B cell (primary cell): ENCODE measurements at places on chromosomes 11 and 22.

DNA sequence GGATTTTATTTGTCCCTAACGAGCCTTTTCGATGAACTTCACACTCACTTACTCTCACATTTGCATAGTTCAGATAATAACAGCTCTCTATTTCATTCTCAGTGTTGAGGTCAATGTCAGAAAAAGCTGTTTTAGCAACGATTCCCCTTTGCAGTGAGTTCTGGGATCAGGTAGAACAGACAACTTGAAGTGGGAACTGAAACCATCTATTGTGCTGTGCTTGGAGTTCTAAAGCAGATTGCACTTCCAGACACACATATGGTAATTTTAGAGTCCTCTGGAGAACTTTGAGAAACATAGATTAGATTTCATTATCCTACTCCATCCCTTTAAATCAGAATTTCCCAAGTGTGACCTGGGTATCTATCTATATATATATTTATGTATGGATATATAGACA, 124.6 kb upstream of the BLID start:
- H3K27me3 ChIP-seq, result no peaks in the 10 kb centered on the region
- no peak overlapping the region for H3K4me3 ChIP-seq
- no peaks in the 10 kb centered on the region for H3K36me3 ChIP-seq
- no peaks in the 10 kb centered on the region for H3K4me1 ChIP-seq

- H3K27me3 ChIP-seq, result no peaks in the 10 kb centered on the region
- peaks cover 5% of the 10 kb centered on the region for H3K4me1 ChIP-seq
- H3K36me3 ChIP-seq, result no peaks in the 10 kb centered on the region
- DNase-seq, result no peak
- H3K4me3 ChIP-seq, result no peak overlapping the region
These were observed 3.5 kb upstream of the COX8A start for GRCh38 chr11:63970902-63971301.

- H3K4me3 ChIP-seq, result no peak overlapping the region
- H3K4me1 ChIP-seq, result peaks cover 4% of the 10 kb centered on the region
- no peak for DNase-seq
- no peaks in the 10 kb centered on the region for H3K27me3 ChIP-seq
- no peaks in the 10 kb centered on the region for H3K36me3 ChIP-seq
These were observed 43.4 kb upstream of the NNMT start for GRCh38 chr11:114252767-114253166.

- no peaks in the 10 kb centered on the region for H3K27me3 ChIP-seq
- H3K4me3 ChIP-seq, result no peak overlapping the region
- no peaks in the 10 kb centered on the region for H3K36me3 ChIP-seq
- no peaks in the 10 kb centered on the region for H3K4me1 ChIP-seq
- H3K27ac ChIP-seq, result no peak overlapping the region
These were observed 13.4 kb upstream of the PGA3 start for GRCh38 chr11:61189933-61190332.

DNA sequence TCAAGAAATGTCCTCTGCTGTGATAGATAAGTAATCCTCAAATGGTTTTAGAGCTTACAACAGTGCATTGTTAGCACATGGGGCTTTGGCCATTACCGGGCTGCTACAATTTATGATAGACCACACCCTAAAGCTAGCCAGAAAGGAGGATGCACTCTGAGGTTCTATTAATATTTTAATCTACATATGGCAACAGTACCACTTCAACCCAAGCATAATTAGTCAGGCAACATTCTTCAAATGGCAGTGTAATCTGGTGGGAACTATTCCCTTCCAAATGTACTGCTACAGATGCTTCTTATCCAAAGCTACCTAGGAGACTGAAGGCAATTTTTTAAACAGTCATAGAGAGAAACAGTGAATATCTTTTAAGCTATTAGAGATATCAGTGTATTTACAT, 697.6 kb downstream of the KCNA4 start:
- H3K27me3 ChIP-seq, result no peaks in the 10 kb centered on the region
- no peak overlapping the region for H3K27ac ChIP-seq
- no peaks in the 10 kb centered on the region for H3K4me1 ChIP-seq
- no peak for DNase-seq
- no peaks in the 10 kb centered on the region for H3K36me3 ChIP-seq
- no peak overlapping the region for H3K4me3 ChIP-seq

GRCh38 chr22:29707010-29707409, 12.8 kb upstream of the CABP7 start:
- no peak overlapping the region for H3K27ac ChIP-seq
- H3K4me1 ChIP-seq, result peaks cover 13% of the 10 kb centered on the region
- H3K27me3 ChIP-seq, result peaks cover 7% of the 10 kb centered on the region
- H3K4me3 ChIP-seq, result no peak overlapping the region
- no peaks in the 10 kb centered on the region for H3K36me3 ChIP-seq
- DNase-seq, result no peak

GRCh38 chr22:33451866-33452469, 393.8 kb upstream of the SYN3 start:
- no peaks in the 10 kb centered on the region for H3K27me3 ChIP-seq
- no peaks in the 10 kb centered on the region for H3K36me3 ChIP-seq
- no peak overlapping the region for H3K4me3 ChIP-seq
- H3K4me1 ChIP-seq, result no peaks in the 10 kb centered on the region

- H3K27ac ChIP-seq, result peak overlapping the region; percentile 30
- no peak for DNase-seq
- no peaks in the 10 kb centered on the region for H3K36me3 ChIP-seq
- H3K27me3 ChIP-seq, result peaks cover 24% of the 10 kb centered on the region
- H3K4me3 ChIP-seq, result no peak overlapping the region
These were observed 30.6 kb downstream of the CACNA1I start for GRCh38 chr22:39601180-39601535.

DNA sequence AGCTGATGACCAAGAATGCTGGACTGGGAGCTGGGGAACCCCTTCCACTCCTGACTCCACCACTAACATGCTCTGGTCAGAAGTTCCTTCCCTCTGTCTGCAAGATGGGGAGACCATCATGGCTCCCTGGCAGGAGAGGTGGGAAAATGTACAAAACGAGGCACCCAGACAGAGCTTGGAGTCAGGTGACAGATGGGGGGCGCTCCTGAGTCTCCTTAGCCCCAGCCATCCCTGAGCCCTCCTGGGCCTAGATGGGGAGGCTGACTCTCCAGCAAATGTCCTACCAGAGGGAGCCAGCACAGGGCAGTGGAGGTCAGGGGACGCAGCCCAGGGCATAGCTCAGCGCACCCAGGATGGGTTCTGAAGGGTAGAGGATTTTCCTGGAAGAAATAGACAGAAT, 20.0 kb downstream of the KCNJ4 start:
- H3K27ac ChIP-seq, result no peak overlapping the region
- no peaks in the 10 kb centered on the region for H3K36me3 ChIP-seq
- H3K27me3 ChIP-seq, result no peaks in the 10 kb centered on the region
- no peak overlapping the region for H3K4me3 ChIP-seq

GRCh38 chr11:91308069-91308468, 916.5 kb upstream of the FAT3 start:
- DNase-seq, result no peak
- H3K27me3 ChIP-seq, result no peaks in the 10 kb centered on the region
- H3K4me3 ChIP-seq, result no peak overlapping the region
- H3K36me3 ChIP-seq, result no peaks in the 10 kb centered on the region

DNA sequence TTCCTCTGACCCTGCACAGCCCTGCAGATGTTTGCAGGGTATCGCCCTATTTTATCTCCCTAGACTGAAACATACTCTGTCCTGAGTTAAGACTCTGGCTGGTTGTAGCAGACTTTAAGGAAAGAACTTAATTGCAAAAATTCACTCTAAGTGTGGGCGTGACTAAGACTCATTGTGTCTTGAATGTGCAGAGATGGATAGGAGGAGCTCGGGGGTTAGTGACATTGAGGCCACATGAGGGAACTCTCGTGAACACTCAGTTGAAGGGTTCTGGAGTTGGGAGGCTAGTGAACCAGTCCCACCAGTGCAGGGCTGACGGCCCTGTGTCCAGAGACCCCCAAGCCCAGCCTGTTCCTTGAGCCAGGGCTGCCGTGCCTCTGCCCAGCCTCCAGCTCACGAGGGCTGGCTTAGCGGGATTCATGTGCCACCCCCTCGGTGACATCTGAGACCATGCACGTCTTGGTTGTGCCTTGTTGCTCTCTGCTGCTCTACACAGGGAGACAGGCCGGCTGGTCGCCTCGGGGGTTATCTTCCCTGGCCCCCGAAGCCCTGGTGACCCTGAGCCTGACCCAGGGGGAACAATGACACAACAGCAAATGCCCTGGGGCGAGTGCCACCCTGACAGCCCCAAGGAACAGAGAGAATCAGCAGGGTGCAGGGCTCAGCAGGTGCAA, 11.4 kb upstream of the TBX1 start:
- H3K27me3 ChIP-seq, result no peaks in the 10 kb centered on the region
- no peak for DNase-seq
- no peaks in the 10 kb centered on the region for H3K4me1 ChIP-seq

DNA sequence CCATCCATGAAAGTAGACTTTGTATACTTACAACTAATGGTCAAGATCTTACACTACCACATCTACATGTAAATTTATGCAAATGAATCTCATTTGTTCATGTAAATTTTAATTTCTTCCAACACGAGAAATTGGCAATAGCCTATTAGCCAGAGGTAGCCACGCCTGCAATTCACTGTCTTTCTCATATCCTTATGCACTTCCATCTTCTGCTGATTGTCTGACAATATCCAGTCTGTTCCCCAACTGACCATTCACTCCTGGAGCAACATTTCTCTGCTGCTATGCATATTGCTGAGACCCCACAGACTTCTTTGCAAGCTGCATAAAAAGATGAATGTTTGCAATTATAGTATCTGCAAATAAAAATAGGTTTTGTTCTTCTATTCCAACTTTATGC, 2.5 kb downstream of the NNMT start:
- H3K4me3 ChIP-seq, result no peak overlapping the region
- H3K4me1 ChIP-seq, result no peaks in the 10 kb centered on the region
- H3K27ac ChIP-seq, result no peak overlapping the region
- H3K36me3 ChIP-seq, result no peaks in the 10 kb centered on the region
